ENCODE measurements at places on chromosomes 6 and 20.

DNA sequence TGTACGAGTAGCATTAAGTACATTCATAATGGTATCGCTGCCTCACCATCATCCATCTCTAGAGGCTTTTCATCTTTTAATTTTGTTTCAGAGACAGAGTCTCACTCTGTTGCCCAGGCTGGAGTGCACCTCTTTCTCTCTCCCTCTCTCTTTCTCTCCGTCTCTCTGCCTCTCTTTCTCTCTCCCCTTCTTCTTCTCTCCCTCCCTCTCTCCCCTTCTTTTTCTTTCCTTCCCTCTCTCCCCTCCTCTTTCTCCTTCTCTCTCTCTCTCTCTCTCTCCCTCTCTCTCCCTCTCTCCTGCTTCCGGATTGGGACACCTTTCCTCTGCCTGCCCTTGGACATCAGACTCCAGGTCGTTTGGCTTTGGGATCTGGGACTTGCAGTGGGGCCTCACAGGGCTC lies 17.6 kb upstream of the TAF4 start:
- no peak for DNase-seq

GRCh38 chr20:37622728-37623127 lies 71.1 kb upstream of the CTNNBL1 start:
- no peak for DNase-seq

- DNase-seq = no peak
These were observed 4.9 kb downstream of the TLDC2 start for GRCh38 chr20:36880741-36881250.

- no peak for DNase-seq
These were observed 1008.3 kb downstream of the KIF16B start for GRCh38 chr20:15564981-15565380.

DNA sequence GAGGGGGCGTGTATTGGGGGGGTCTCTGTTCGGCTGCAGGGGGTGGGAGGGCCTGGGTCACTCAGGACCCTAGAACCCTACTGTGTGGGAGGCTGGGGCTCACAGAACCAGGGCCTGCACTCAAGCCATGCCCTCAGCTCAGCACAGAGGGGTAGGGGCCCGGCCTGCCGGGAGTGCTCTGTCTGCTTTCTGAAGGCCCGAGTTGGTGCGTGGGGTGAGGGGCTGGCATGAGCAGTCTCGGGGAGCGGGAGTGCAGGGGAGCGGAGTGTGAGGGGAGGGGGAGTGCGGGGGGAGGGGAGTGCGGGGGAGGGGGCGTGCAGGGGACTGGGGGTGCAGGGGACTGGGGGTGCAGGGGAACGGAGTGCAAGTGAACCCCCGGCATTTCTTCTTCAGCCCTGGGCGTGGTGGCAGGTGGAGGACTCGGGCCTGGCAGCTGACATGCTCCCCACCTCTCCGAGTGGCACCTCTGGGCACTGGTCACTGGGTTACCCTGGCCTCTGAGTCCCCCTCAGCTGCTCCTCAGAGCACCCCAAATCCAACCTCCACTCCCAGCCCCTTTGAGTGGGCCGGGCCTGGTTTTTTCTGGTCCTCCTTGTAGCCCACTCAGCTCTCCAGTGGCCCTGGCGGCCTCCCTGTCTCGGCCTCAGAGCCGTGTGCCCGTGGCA lies 1.0 kb downstream of the COL20A1 start:
- no peak for DNase-seq

Data from activated naive CD4-positive, alpha-beta T cell treated with anti-CD3 and anti-CD28 coated beads, Interleukin-2, amount 50 U/mL, for 16 hours (primary cell).